Activated naive CD8-positive, alpha-beta T cell treated with anti-CD3 and anti-CD28 coated beads, Interleukin-2, amount 50 U/mL, for 24 hours (primary cell): ENCODE measurements at places on chromosomes 2 and 18.

DNA sequence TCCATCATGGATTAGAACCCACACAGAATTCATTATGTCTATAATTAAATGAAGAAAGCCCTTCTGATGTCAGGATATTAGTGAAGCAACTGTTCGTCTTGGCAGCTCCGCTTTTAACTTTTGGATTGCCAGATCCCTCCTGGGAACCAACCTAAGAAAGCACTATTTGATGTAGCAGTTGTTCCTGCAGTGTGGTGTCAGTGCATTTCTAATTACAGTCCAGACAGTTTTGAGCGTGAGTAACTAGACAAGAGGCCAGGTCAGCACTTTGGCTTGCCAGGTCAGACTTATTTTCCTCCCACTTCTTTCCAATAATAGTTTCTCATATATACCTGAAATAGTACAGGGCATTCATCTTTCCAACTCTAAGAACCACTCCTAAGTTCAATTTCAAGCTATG lies 13.8 kb downstream of the NRXN1 start:
- DNase-seq: no peak

GRCh38 chr18:69586537-69586936 lies 185.8 kb downstream of the DOK6 start:
- no peak for DNase-seq

DNA sequence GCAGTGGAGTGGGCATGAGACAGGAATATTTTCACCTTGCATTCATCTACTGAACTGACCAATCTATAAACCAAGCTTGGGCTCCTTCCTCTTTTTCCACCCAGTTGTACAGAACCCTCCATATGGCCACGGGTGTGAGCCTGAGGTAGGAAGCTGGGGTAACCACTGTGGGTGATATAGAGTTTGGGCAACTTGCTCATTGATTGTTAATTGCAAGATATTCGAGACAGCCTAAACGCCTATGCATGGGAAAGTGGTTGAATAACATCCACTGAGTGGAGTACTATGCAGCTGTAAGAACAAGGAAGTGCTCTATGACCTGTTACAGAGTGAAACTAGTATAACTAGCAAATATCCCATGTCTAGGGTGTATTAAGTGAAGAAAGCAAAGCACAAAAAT lies 7.3 kb upstream of the VAPA start:
- DNase-seq: no peak

- DNase-seq: no peak
Observed at GRCh38 chr18:31484461-31484860, 13.5 kb upstream of the DSG2 start.

DNA sequence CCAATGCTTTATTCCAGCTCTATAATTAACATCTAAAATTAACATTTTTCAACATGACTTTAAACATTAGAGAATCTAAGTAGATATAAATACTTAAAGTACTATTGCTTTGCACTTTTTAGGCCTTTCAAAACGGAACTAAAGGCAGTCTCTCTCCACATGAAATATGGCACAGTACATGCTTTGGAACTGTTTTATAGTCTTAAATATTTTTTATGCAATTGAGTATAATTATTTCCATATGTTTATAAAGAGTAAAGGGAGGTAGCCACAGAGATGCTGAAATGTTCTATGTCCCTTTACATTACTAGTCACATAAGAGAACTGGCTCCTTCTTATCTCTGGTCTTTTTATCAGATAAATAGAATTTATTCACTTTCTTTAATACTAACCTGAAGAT lies 674.0 kb downstream of the PLCL1 start:
- DNase-seq: no peak

DNA sequence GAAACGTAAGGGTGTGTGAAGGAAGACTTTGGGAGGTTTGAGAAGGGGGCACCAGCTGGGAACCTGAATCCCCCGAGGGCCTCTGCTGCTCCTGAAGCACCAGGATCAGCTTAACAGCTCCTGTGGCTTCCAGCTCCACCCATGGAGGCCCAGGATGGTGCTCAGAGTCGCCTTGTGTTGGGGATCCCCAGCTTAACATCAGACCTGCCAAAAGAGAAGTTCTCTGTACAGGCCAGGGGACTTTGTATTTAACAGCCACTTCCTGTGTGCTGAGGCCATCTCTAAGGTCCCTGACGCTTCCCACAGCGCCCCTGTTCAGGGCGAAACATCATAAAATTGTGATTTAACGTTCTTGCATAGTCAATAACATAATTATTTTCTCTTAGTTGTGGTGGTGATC lies 77.5 kb downstream of the NCK2 start:
- peak; percentile 39 for DNase-seq

- DNase-seq: no peak
Observed at GRCh38 chr18:59954241-59954640, 54.4 kb downstream of the PMAIP1 start.

DNA sequence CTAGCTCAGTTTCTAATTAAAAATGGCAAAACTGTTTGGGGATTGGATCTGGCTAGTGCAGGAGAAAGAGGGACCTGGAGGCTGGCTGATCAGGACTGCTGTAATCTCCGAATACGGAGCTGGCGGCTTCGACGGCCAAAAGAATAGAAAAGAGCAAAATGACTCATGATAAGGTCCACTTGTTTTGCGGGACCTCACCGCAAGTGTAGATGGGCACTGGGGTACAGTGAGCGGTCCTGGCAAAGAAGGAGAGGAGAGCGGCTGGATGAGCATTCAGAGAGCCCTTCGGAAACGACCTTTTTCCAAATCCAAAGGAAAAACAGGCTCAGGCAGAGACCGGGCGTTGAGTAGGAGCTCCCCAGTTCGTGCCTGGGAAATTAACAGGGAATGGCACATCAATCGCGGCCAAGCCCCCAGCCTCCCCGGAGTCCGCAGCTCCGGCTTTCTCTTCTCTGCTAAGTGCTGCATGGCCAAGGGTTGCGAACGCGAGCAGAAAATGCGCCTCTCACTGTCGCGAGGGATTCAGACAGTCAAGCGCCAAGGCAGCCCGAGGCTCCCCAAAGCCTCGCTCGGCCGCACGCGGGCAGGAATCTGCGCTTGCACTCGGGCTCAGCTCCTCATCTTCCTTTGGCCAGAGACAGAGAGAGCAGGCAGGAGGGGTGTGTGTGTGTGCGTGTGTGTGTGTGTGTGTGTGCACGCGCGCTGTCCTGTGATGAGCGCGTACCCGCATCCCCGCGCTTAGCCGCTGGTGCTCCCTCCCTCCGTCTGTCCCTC lies 1.8 kb downstream of the DCC start:
- no peak for DNase-seq

DNA sequence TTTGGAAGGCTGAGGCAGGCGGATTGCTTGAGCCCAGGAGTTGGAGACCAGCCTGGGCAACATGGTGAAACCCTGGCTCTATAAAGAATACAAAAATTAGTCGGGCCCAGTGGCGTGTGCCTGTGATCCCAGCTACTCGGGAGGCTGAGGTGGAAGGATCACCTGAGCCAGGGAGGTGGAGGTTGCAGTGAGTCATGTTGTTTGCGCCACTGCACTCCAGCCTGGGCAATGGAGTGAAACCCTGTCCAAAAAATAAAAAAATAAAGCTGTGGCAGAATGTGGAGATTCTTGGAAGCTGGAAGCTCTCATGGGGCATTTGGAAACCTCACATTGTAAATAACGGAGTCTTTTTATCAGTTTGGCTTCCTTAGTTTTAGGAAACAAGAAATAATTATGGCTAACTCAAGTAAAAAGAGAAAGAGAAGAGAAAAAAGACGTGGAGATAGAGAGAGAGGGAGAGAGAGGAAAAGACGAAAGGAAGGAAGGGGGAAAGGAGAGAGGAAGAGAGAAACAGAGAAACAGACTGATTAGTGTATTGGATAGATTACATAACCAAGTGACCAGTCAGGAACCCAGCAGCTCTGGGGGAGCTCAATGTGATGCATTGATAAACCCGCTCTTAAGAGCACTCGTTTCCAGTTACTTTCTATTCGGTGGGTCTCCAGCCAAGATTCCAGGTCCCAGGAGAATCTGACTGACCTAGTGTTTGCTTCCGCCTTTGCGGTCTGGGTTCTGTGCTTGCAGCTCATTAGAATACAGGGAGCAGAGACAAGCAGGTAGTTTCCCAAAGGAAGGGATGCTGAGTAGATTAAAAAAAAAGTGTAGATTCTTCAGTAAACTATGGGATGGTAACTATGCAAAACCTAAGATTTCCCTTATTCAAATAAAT lies 1.1 kb upstream of the SPAST start:
- peak; percentile 15 for DNase-seq
